Calu3 (cell line): ENCODE measurements at places on chromosomes 5 and 9.

- DNase-seq = no peak
Observed at GRCh38 chr9:129089246-129089645, 8.3 kb downstream of the DOLPP1 start.

DNA sequence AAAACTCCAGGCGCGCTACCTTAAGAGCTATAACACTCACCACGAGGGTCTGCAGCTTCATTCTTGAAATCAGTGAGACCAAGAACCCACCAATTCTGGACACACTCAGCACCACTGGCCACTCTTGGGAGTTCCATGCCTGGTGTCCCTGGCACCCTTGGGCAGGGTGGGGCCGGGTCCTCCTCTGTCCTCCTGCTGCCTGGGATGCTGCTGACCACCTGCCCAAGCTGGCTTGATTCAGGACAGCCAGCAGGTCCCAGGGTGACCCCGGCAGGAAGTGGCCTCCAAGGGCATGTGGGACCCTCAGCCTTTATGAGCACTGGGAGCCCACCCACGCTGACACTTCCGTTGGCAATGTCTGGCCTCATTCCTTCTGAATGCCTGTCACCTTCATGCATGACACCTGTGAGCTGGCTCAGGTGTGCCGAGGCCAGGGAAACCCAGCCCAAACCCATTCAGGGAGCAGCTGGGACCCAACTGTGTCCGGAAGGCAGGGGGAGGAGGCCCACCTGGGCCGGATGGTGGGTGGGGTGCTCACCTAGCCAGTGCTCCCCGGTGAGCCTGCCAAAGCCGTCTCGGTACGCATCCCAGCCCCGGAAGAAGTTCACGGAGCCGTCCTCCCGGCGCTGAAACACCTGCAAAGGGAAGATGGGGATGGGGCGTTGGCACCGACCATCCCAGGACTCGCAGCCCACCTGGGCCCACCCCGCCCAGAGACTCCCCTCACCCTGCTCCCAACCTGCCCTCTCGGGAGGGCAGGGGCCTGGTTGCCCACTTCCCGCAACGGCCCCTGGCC is 14.8 kb upstream of the QRFP start:
- no peak for DNase-seq

DNA sequence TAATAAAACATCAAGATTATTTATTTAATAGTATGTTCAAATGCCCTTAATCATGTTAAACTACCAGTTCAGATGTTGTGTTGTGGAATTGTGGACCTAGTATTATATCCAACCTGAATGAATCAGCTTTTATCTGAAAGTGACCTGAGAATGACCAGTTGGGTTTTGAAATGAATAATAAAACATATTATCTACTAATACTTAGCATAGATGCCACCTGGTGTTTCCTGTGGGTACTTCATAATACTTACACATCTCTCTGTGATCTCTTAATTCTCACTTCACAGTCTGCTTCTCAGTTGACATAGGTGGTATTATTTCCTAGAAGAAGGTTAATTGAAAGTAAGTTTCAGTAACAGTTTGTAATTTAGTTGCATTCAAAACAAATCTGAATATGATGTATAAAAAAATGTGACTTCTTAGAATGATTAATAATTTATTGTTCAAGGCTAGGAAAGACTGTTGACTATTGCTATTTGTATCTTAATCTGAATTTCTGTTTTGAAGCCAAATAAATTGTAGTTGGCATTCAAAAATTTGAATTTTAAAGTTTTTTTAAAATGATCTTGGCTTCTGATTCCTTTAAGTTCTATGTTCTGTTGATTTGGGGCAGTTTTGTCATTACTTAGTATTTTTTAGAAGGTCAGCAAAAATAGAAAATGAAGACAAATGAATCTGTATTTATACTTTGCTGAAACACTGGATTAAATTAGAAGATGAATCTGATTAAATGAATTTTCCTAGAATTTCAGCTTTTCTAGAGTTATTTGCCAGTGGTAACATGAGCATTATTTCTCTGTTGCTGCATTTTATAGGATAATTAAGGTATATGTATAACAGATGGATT is 48.2 kb downstream of the KIF2A start:
- peak; percentile 45 for DNase-seq

- no peak for DNase-seq
Observed at GRCh38 chr5:44770780-44771717, 37.7 kb upstream of the MRPS30 start.

DNA sequence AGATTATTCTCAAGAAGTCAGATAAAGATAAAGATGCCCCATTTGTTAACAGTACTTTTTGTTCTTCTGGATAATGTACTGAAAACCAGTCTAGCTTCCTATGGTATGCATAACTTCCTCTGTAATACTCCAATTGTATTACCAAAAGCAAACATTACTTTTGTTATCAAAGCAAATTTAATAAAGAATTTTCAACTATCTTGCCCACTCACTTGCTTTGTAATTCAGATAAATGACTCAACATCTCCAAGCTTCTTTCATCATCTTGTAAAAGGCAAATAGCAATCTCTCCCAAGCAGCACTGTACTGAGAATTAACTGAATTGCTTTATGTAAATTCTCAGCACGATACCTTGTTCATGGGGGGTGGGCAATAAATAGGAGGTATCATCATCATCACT is 98.3 kb downstream of the NFIB start:
- DNase-seq = no peak

- no peak for DNase-seq
Observed at GRCh38 chr5:66743344-66743743, 147.2 kb downstream of the MAST4 start.

DNA sequence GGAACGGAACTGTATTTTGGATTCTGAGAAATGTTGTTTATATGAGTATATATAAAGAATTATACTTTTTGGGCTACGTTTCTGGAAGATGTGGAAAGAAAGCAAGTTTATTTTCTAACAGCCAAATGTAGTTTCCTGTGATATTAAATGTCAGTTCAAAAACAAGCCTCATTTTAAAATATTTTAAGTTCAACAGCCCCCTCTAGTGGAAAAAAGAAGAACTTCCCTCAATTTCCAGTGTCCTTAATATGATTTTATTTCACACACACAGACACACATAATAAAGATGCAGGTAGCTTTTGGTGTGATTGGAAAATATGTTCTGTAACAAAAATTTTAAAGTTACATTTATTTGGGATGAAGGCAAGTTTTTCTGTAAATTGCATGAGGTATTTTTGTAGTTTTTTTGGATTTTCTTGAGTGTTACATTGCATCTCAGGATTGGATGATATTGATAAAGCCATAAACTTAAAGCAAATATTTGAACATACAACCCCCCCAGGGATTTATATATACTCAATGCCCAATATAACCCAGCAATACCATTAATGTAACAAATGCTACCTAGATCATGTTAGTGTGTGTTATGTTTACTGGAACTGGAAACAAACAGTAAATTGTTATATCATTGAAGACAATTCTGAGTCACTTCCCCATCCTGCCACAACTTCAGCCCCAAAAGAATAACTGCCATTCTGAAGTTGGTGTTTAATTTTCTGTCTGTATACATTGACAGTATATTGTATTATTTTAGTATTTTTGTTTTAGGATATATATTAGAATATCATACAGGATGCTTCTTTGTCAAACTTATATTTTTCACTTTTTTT is 54.0 kb downstream of the CCDC171 start:
- peak; percentile 11 for DNase-seq
